NCI-H1436 treated with DMSO at 0.1 percent for 48 hours (cell line): ENCODE measurements at places on chromosomes 16 and 17.

- DNase-seq: no peak
Measured at GRCh38 chr16:72963533-72964315, 84.2 kb downstream of the ZFHX3 start.

- DNase-seq: no peak
Measured at GRCh38 chr17:3009411-3009920, 53.9 kb downstream of the OR1D5 start.

DNA sequence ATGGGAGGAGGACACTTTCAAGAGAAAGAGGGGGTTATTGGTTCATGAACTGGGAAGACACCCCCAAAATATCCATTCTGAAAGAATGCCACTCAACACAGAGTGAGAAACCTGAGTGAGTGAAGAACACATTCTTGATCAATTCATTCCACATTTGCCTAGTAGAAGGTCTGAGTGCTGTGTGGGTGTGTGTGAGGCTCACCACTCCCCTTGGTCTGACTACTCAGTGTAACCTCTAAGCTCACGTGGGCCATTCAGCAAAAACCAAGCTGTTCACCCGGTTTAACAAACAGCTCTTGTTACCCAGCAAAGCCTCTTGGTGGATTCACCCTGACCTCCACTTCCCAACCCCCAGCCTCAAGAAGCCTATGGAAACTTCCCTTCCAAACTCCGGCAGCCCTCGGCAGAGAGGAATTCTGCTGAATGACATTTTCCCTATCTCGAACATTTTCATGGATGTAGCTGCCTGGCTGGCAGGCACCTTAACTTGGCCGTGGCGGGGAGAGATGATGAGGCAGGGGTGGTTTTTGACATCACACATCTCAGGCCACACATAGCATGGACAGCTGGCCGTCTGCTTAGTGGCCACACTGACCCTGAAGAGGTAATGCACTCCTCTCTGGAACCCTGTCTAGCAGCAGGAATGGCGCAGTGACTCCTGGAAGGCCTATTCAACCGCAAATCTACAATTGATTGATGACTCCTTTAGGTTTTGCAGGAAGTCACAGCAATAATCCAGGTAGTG is 11.6 kb downstream of the ST6GALNAC1 start:
- DNase-seq: no peak

GRCh38 chr16:30669026-30669902 is 11.0 kb downstream of the FBRS start:
- no peak for DNase-seq

DNA sequence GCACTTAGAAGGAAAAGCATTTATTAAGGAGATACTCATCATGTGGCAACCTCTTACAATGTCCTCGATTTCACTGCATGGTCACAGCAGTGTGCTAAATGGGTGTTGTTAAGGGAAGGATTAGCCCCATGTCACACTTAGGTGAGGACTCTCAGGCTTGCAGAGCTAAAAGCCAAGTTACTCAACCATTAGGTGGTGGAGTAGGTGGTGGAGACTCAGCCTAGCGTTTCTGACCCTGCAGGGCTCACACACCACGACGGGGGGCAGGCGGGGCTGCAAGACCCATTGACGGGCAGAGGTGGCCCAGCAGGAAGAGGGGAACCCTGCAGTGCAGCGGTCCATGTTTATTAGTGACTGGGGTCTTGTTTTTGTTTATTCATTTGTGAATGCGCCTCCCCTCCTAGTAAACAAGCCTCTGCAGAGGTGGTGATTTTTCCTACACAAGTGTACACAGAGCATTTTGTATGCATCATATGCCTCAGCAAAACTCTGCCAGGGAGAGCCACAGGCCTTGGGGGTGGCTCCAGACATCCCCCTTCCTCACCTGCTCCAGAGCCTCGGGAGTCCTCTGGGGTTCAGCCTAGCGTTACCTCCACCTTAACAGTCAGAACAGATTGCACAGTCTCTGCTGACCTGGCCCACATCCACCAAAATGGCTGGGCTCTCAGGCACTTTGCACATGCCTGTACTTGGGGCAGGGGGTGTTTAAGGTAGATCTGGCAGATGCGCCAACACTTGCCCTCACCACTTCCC is 216.7 kb downstream of the C16orf95 start:
- DNase-seq: no peak

DNA sequence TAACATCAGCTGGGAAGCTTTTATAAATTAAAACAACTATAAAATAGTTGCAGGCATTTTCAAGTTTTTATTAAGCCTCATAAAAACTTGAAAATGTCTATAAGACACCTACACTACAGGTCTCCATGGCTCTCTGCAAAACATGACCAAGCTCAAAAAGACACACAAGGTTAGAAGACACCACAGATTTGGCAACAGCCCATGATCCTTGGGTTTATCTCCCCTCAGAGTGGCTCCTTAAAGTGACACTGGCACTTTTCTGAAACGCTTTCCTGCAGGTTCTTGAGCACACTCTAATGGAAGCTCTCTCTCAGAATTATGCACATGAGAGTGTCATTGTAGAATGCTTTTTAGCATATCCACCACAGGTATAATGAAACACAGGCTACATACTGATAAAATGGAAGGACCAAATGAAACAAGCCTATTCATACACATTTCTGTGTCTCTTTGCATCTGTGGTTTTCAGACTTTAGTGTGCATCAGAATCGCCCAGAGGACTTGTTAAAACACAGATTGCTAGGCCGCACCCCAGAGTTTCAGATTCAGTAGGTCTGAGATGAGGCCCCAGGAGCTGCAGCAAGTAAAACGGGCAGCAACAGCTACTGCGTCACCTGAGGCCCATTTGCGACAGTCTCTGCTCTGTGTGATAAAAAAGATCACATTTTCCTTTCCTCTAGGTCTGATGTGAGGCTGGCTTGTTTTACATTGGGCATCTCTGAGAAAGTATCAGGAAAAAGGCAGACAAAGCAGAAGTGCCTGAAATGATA is 75.0 kb upstream of the WSB1 start:
- no peak for DNase-seq

DNA sequence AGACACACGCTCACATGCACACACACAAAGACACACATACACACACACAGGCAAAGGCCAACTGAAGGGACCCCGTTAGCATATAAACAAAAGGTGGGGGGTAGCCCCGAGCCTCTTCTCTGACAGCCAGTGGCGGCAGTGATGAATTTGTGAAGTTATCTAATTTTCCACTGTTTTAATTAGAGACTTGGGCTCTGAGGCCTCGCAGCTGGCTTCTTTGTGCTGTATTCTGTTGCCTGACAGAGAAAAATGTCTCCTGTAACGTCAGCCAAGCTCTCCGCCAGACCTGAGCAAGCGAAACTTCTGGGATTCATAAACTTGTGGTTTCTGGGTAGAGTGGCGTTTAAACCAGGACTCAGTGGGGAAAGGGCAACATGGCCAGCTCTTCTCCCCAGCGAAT is 113.9 kb upstream of the FOXF1 start:
- no peak for DNase-seq

- DNase-seq: no peak
Measured at GRCh38 chr16:11757671-11758545, 15.3 kb upstream of the TXNDC11 start.

- no peak for DNase-seq
Measured at GRCh38 chr17:80645706-80646325, 101.2 kb downstream of the RPTOR start.

GRCh38 chr16:515939-516226 is 11.6 kb upstream of the CAPN15 start:
- DNase-seq: no peak
